ENCODE measurements at places on chromosomes 5 and 9. TPM values are rescaled to one million over a fixed set of nuclear protein-coding genes. Genes with fewer than 3 reads are reported as not detected.

Gene PRSS3
- 12.8 TPM for total RNA-seq

Gene RNF183
- not detected for total RNA-seq

Gene PCDHB15
- total RNA-seq, result 0.26 TPM

Gene PHF24
- under 0.01 TPM for total RNA-seq

Gene IFNB1
- total RNA-seq, result not detected

Gene SPAG8
- not detected for total RNA-seq

Gene COL15A1
- total RNA-seq, result 2.8 TPM

Gene TMEFF1
- 12.9 TPM for total RNA-seq

Gene WHRN
- 0.13 TPM for total RNA-seq

Gene MLANA
- not detected for total RNA-seq

Gene TEX48
- total RNA-seq, result not detected

Gene UIMC1
- total RNA-seq, result 30.6 TPM

Measured in dermis microvascular lymphatic vessel endothelial cell (primary cell).